Sciatic nerve (tissue), 2 donors: ENCODE measurements at places on chromosomes 4 and X.

DNA sequence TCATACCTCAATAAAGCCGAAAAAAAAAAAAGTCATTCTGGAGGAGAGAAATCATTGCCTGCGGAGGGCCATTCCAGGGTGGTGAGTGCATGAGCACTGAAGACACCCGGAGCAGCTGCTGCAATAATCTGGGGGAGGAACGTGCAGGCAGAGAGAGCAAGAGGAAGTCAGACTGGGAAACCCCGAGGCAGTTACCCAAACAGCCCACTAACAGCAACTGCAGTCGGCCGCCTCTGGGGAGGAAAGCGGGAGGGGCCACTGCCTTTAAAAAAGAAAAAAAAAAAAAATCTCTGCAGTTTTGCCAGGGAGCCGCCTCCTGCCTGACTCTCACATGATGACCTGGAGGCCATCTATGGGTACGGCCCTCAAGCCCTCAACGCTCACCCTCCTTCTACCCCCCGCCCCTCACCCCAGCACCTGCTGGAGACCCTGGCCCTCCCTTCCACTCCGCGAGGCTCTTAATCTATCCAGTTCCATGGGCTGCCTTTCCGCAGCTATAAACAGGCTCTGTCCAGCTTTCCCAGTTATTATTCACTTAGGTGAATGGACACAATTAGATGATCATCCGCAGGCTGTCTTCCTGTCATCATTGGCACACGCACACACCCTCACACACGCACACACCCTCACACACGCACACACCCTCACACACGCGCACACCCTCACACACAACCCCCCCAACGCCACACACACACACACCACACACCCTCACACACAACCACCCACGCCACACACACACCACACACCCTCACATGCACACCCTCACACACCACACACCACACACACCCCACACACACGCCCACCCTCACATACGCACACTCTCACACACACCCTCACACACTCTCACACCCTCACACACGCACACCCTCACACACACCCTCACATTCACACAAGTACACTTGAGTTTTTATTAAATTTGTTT is 3.4 kb upstream of the AVPR2 start:
- DNase-seq: peak; percentile 67

DNA sequence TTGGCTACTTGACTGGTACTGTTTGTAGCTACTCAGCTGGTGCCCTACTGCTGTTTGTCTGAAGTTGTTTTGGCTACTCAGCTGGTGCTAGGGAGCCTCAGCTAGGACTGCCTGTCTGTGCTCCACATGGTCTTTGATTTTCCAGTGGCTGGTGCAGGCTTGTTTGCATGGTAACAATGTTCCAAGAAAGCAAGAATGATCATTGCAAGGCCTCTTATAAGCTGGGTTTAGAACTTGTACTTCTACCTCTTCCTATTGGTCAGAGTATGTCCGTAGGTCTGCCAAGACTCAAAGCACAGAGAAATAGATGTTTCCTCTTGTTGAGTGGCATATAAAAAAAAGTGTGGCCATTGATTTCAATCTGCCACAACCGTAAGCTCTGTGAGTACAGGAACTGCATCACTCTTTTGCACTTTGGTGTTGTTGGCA is 17.6 kb downstream of the NFKB1 start:
- DNase-seq: no peak

DNA sequence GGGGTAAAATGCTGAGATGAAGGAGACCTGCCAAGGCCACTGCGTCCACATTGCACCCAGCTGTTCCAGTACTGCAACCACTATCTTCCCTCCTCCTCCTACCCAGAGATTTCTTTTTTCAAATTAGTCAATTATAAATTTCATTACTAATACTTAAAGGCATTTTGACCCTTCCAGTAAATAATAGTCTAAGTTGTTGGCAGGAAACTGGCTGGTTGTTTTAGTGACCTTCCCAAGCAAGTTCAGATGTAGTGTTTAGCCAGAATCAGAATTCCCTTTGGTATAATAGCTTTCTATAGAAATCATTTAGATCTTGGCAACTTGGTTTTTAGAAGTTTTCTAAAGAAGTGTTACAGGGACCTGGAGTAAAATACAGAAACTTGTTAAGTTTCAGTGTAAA is 66.0 kb downstream of the AASDH start:
- no peak for DNase-seq

GRCh38 chrX:31224381-31225012 is 152.7 kb upstream of the FTHL17 start:
- no peak for DNase-seq

DNA sequence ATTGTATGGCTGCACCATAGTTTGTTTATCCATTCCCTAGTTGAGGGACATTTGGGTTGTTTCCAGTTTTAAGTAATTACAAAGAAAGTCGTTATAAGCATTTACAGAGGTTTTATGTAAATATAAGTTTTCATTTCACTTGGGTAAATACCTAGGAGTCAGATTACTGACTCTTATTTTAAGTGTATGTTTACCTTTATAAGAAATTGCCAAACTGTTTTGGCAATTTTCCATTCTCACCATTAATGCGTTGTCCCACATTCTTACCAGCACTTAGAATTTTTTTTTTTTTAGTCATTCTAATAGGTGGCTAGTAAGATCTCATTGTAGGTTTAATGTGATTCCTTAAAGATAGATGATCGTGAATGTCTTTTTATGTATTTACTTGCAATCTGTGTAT is 121.5 kb upstream of the NR3C2 start:
- DNase-seq: no peak

- no peak for DNase-seq
Observed at GRCh38 chrX:110178179-110178865, 139.6 kb downstream of the AMMECR1 start.

DNA sequence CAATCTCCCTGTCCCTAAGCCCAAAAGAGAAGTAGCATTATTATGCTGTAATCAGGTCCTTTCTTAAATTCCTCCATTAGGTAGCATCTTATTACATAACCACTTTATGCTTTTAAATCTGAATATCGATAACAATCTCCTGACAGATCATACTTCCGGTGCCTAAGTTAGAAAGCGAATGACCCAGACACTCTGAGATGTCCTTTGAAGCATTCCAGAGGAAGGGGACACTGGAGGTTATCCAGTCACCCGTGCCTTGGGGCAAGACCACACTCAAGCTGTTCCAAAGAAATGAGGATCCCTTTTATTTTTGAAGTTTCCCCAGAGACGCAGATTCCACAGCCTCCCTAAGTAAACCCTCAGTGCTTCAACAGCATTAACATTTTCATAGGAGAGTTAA is 125.7 kb downstream of the PALLD start:
- no peak for DNase-seq

DNA sequence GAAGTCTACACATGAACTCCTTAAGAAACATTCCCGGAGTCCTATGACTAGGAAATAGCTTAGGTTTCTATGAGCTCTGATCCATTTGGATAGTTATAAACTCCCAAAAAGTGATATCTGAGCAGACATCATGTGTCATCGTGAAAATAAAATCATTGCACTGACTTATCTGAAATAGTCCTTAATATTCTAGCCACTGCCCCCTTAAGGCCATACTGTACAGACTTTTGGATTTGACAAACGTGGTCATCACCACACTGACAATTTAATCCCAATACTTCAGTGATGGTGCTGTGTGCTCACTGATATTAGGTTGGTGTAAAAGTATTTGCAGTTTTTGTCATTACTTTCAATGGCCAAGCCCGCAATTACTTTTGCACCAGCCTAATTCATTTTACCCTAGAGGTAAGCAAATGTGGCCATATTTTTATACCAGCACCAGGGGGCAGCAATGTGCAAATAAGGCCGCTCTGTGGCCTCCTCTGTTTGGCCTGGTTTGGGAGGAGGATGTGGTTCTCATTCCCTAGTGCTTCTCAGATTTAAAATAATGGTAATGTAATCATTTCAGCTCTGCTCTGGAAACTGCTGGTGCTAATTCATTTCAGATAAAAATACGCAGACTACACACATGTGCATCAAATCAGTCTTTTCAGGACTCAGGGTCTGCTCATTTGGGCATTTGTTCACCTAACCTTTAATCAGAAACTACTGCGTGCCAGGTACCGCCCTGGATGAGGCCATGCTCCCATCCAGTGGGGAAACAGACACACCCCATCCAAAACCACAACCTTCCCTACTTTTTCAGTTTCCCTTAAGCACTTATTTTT is 196.4 kb upstream of the C1QTNF7 start:
- DNase-seq: peak; percentile 89

DNA sequence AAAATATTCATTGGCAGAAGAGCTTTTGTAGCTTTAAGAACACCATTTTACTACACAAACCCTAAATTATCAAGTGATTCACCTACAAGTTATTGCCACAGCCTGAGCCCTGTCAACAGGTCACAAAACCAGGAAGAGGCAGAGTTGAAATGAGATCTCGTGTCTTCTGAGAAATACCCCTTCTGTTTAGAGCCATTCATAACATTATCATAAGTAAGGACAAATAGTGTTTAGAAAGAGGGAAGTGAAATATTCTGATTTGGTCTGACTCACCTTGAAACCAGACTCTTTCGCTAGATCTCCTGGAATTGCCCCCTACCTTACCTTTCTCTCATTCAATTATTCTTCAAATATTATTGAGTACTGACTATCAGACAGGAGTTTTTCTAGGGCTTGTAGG is 5.9 kb downstream of the ETDB start:
- no peak for DNase-seq

GRCh38 chrX:53312946-53313727 is 31.8 kb upstream of the IQSEC2 start:
- peak; percentile 85 for DNase-seq

- DNase-seq: no peak
Observed at GRCh38 chrX:100830547-100830946, 10.4 kb downstream of the CSTF2 start.

GRCh38 chrX:136810493-136810892 is 29.8 kb upstream of the ARHGEF6 start:
- DNase-seq: no peak

- no peak for DNase-seq
Observed at GRCh38 chrX:151816934-151817333, 82.4 kb downstream of the CNGA2 start.

- DNase-seq: no peak
Observed at GRCh38 chr4:148292686-148293085, 149.5 kb downstream of the NR3C2 start.

DNA sequence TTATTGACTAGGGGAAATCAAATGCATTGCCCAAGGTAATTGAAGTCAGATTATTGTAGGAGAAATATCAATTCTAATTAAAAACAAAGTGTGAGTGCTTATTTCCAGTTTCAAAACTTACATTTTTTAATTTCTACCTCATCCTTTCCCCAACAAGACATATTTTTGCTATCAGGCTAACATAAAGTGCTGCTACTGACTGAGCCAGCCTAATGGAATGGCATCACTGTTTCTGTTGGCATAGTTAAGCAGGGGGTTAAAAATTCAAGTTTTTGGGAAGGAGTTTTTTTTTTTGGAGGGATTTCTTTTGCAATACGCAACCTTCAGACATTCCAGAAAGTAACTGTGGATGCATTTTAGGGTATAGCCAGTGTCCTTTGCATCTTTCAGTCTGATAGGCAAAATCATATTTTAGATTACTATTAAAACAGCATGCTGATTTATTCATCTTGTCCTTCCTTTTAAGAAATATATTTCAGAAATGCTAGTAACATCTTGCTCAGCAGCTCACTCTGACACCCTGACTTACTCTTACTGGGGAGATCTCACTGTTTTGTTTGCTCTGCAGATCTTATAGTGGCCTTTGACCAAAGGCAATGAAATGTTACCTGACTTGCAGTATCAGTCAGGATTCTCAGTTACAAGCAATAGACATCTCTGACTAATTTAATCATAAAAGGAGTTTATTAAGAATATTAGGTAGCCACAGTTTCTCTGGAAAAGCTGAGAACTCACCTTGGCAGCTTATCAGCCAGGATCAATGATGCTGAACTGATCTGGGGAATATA is 24.4 kb downstream of the GAB1 start:
- no peak for DNase-seq
